ENCODE measurements at places on chromosomes 3 and 15. TPM values are rescaled to one million over a fixed set of nuclear protein-coding genes. Genes with fewer than 3 reads are reported as not detected.

- no peak for DNase-seq
Measured at GRCh38 chr15:51243774-51244173, 94.6 kb downstream of the CYP19A1 start.

The SERPINI2 gene
- not detected for total RNA-seq

The CKMT1A gene
- not detected for total RNA-seq

The AADACL2 gene
- not detected for total RNA-seq

The GPR176 gene
- total RNA-seq = 0.12 TPM

DNA sequence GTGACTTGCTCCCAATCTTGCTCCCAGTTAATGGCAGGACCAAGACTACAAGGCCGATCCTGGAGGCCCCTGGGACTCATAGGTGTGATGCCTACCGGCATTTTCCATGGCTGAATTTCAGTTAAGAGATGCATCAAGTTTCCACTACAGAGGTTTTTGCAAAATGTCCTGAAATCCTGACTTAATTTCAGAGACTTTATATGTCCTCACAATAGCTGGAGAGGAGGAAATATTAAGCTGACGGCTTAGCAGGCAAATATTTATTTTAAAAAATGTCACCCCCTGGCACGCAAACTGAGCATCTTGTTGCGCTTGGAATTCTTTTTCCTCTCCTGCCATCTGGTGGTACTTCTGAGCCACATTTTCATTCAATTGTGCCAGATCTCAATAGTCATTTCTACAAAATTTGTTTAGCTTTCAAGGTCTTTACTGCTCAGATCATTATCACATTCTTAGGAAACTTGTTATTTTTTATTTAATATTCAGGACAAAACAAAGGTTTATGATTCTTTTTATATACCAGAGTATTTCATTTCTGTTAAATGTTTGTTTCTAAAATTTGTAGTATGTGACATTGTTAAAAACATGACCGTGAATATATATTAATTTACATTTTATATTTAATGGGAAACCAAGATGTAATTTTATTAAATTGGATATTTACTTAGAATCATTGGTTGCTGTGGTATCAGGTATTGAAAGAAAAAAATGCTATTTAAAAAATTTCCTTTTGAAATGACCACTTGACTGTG lies 189.2 kb upstream of the THRB start:
- DNase-seq = no peak

The ASB14 gene
- not detected for total RNA-seq

- DNase-seq = no peak
Measured at GRCh38 chr3:131218196-131218595, 163.4 kb upstream of the NUDT16 start.

DNA sequence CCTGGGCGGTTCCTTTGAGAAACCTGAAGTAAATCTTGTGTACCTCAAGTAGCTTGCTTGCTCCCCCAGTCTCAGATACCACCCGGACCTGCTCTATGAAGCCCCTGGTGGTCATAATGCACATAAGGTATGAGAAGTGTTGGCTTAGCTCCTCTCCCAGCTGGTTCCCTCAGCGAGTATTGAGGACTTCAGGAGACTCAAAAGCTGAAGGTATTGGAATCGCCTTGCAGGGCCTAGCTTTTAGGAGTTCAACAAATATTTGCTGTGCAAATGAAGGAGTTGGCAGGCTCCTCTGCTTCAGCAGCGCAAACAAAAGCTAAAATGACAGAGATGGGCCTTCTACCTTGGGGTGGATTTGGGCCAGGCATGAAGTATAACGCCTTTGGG lies 1.7 kb downstream of the CMTM8 start:
- no peak for DNase-seq
